Suprapubic skin (tissue), 4 donors: ENCODE measurements at places on chromosomes 1 and 21. TPM values are rescaled to one million over a fixed set of nuclear protein-coding genes. Genes with fewer than 3 reads are reported as not detected.

- peaks cover 63% of the 10 kb centered on the region for H3K36me3 ChIP-seq
- no peaks in the 10 kb centered on the region for H3K4me1 ChIP-seq
- DNase-seq, result peak; percentile 37
- H3K4me3 ChIP-seq, result no peak overlapping the region
- H3K27me3 ChIP-seq, result no peaks in the 10 kb centered on the region
Observed at GRCh38 chr1:226965581-226966440, 25.7 kb downstream of the COQ8A start.

GRCh38 chr1:91827459-91828321 lies 58.3 kb downstream of the TGFBR3 start:
- no peak overlapping the region for H3K4me3 ChIP-seq
- no peak for DNase-seq
- peaks cover 60% of the 10 kb centered on the region for H3K4me1 ChIP-seq

DNA sequence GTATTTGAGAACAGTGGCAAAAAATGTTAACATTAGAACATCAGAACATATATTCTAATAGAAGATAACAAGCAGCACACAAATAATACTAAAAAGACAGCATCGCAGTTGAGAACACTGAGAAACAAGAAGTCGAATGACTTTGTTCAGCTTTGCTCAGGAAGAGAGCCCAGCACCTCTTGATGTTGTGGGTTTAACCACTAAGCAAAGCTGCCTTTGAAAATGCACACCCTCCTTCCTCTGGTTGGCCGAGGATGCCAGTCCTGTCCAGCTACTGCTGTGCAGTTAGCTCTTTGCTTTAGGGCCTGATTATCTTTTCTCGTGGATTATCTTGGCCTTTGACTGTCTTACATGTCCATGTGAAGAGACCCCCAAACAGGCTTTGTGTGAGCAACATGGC lies 60.5 kb downstream of the SPATA46 start:
- DNase-seq, result no peak
- peaks cover 15% of the 10 kb centered on the region for H3K4me1 ChIP-seq
- H3K36me3 ChIP-seq, result no peaks in the 10 kb centered on the region
- H3K27ac ChIP-seq, result no peak overlapping the region

DNA sequence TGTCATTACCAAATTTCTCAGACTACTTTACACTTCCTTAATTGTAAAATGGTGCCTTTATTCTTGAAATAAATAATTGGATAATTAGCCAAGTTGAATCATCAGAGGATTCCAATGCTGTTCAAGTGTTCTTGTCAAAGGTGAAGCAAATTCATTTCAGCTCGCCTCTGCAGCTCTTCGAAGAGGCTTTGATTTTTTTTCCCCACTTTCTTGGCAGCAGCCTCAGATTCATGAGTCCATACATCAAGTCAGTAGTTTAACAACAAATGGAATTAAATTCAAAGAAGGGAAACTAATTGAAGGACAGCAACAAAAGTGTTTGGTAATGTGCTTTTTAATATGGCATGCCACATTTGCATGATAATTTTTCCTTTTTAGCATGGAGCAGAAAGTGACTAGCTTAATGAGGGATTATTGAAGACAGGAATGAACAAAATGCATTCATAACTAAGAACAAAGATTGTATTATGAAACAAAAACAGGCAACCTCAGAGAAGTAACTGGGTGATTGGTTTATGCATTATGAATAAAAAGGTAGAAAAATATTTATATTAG lies 239.0 kb downstream of the USH2A start:
- H3K27me3 ChIP-seq, result no peaks in the 10 kb centered on the region
- H3K27ac ChIP-seq, result no peak overlapping the region
- peaks cover 12% of the 10 kb centered on the region for H3K4me1 ChIP-seq
- no peaks in the 10 kb centered on the region for H3K36me3 ChIP-seq

GRCh38 chr21:31366825-31367224 lies 22.8 kb upstream of the TIAM1 start:
- H3K27ac ChIP-seq, result peak overlapping the region; percentile 46
- peaks cover 20% of the 10 kb centered on the region for H3K4me1 ChIP-seq
- DNase-seq, result no peak
- H3K27me3 ChIP-seq, result no peaks in the 10 kb centered on the region
- H3K4me3 ChIP-seq, result no peak overlapping the region
- no peaks in the 10 kb centered on the region for H3K36me3 ChIP-seq

DNA sequence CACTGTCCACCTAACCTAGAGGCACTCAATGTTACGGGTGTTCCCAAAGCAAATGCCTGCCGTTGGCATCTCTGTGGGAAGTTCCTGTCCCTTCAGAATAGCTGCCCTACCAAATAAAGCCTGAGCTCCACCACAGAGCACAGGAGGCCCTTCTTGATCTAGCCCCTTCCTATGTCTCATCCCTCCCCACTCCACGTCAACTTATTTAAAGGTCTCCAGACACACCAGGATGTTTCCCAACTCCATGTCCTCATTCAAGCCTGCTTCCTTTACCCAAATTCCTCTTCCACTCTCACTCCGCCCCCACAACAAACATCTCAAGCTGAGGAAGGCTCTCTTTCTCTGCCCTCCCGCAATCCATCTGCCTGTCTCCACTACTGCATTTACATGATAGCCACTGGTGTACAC lies 87.7 kb downstream of the TGFBR3 start:
- peaks cover 68% of the 10 kb centered on the region for H3K4me1 ChIP-seq
- no peak overlapping the region for H3K27ac ChIP-seq
- H3K27me3 ChIP-seq, result no peaks in the 10 kb centered on the region
- peaks cover 7% of the 10 kb centered on the region for H3K36me3 ChIP-seq

GRCh38 chr1:87743256-87743655 lies 414.6 kb downstream of the LMO4 start:
- H3K27me3 ChIP-seq, result no peaks in the 10 kb centered on the region
- H3K36me3 ChIP-seq, result no peaks in the 10 kb centered on the region
- H3K4me1 ChIP-seq, result no peaks in the 10 kb centered on the region
- H3K4me3 ChIP-seq, result no peak overlapping the region
- DNase-seq, result no peak

GRCh38 chr1:10943041-10943440 lies 69.4 kb upstream of the TARDBP start:
- peaks cover 23% of the 10 kb centered on the region for H3K4me1 ChIP-seq
- H3K4me3 ChIP-seq, result no peak overlapping the region
- no peaks in the 10 kb centered on the region for H3K36me3 ChIP-seq

- no peak for DNase-seq
- no peaks in the 10 kb centered on the region for H3K4me1 ChIP-seq
- no peak overlapping the region for H3K27ac ChIP-seq
- no peaks in the 10 kb centered on the region for H3K27me3 ChIP-seq
- H3K4me3 ChIP-seq, result no peak overlapping the region
Observed at GRCh38 chr1:91513160-91513559, 12.5 kb downstream of the CDC7 start.

DNA sequence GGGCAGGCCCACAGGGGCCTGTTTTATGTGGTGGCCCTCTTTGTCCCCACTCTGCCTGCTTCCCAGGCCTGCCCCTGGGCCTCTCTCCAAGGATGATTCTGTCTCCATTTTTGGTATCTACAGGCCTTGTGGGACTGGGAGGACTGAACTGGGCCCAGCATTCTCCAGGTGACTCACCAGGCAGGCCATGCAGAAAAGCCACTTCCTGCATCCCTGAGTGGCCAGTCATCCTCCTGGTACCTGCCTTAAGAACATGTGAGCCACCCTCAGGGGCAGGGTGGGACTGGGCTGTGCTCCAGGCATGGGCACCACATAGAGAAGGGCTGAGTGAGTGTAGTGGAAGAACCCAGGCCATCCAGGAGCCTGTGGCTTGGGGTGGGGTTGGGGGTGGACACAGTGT lies 20.0 kb upstream of the BCAR3 start:
- H3K27me3 ChIP-seq, result no peaks in the 10 kb centered on the region
- H3K27ac ChIP-seq, result no peak overlapping the region
- H3K4me3 ChIP-seq, result no peak overlapping the region
- no peak for DNase-seq
- H3K4me1 ChIP-seq, result peaks cover 39% of the 10 kb centered on the region
- H3K36me3 ChIP-seq, result no peaks in the 10 kb centered on the region

DNA sequence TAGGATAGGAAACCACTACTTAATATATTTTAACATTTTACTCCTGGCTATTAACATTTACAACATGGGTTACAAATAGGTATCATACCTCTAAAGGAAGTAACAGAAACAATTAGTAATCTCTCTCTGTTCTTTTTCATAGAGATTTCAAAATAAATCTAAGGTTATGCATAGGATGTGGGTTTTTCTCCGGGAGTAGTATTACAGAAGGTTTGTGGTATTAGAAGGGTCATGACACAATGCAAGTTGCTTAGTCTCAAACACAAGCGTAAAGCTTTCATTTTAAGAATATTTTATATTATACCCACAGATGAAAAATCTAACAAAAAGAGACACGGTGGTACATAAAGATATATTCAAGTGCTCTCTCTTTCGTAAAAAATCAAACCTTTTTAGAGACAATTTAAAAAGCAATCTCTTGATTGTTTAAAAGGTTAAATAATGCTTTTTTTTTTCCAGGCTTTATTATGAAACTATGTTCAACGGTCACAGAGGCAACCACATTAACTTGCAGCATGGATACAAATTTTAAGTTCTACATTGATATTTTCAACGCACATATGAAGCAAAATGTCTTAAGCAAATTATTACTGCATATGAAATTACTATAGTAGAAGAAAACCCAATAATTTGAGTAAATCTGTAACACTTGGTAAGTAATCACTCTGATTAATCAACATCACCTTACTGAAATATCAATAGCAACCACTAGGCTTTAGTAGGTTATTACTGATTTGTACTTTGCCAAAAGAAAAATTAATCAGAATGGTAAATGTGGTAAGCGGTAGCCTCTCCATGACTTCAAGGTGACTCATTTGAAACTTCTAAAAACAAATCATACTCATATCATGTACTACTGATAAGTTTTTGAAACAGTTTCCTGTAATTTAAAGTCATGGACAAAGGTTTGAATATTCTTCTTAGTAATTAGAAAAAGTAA lies 97.4 kb upstream of the GFI1 start:
- H3K27ac ChIP-seq, result no peak overlapping the region
- H3K4me3 ChIP-seq, result no peak overlapping the region
- H3K27me3 ChIP-seq, result no peaks in the 10 kb centered on the region
- DNase-seq, result no peak
- H3K4me1 ChIP-seq, result no peaks in the 10 kb centered on the region
- H3K36me3 ChIP-seq, result peaks cover 14% of the 10 kb centered on the region

DNA sequence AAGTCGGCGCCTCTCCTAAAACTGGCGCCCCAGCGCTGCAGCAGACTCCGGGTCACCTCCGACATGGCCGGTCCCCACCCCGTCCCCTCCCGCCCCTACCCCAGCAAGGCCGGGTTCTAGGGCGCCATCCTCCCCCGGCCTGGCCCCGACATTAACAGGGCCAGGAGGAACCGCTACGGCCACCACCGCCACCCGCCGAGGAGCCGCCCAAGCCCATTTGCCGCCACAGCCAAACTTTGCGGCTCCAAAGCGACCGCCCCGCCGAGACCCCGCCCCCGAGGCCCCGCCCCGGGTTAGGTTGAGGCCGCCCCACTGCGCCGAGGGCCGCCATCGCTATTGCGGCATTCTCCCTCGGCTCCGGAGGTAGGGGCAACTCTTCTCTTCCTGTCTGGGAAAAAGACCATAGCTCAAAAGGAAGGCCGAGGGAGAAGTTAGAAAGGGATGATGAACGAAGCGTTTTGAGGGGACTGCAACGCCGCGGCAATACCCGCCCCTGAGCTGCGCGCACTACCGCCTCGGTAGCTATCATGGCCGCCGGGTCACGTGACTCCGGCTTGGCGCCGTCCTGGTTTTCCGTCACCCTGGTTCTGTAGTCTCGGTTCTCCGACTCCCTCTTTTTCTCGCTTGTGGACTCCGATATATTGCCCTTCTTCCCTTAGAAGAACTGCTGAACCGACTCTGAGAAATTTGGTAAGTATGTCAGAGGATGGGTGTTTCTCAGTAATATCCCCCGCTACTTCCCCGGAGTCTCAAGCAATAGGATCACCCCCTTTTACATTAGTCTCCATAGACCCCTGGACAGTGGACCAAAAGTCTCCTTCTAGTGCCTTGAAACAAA lies at the start of the genes AIDA and BROX:
Gene AIDA, minus strand, starts transcription at position 239 of the 838 bp plus-strand sequence. Its CDS starts 174 bp downstream, at position 65.
Gene BROX, plus strand, starts transcription at position 312 of the 838 bp plus-strand sequence. CDS start 3,136 bp downstream, outside the sequence.
- H3K27me3 ChIP-seq, result no peaks in the 10 kb centered on the region
- H3K36me3 ChIP-seq, result peaks cover 20% of the 10 kb centered on the region
- peaks cover 23% of the 10 kb centered on the region for H3K4me1 ChIP-seq
- peak within 1 kb of the TSS; percentile 94 for H3K27ac ChIP-seq
- peak within 1 kb of the TSS; percentile 87 for H3K4me3 ChIP-seq
- DNase-seq, result peak; percentile 98

DNA sequence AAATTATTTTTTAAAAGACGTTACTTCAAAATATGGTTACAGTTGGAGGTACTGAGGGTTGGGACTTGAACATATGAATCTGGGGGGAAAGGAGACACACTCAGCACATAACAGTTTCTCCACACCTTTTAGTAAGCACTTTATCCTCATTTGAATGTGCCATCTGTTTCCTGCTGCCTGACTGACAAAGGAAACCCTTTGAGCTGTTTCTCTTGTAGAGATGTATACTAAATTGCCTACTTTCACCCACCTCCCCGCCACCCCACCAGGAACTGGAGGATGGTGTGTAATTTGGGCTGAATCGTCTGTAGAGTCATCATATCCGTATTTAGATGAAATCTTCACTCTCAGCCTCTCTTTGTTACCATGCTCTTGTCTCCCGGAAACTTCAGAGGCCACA lies 108.1 kb downstream of the KAZN start:
- no peaks in the 10 kb centered on the region for H3K27me3 ChIP-seq
- no peak overlapping the region for H3K4me3 ChIP-seq
- no peaks in the 10 kb centered on the region for H3K4me1 ChIP-seq
- no peak for DNase-seq
- H3K27ac ChIP-seq, result no peak overlapping the region

GRCh38 chr1:7420470-7421100 lies 350.5 kb upstream of the VAMP3 start:
- no peak overlapping the region for H3K4me3 ChIP-seq
- peak; percentile 15 for DNase-seq
- no peaks in the 10 kb centered on the region for H3K27me3 ChIP-seq
- no peaks in the 10 kb centered on the region for H3K4me1 ChIP-seq

- H3K27me3 ChIP-seq, result no peaks in the 10 kb centered on the region
- H3K4me1 ChIP-seq, result no peaks in the 10 kb centered on the region
- H3K36me3 ChIP-seq, result no peaks in the 10 kb centered on the region
- no peak overlapping the region for H3K4me3 ChIP-seq
- H3K27ac ChIP-seq, result no peak overlapping the region
- DNase-seq, result no peak
Observed at GRCh38 chr1:215824245-215824644, 257.1 kb downstream of the KCTD3 start.

- no peaks in the 10 kb centered on the region for H3K36me3 ChIP-seq
- H3K4me1 ChIP-seq, result no peaks in the 10 kb centered on the region
- no peak overlapping the region for H3K27ac ChIP-seq
- DNase-seq, result no peak
Observed at GRCh38 chr1:7623842-7624241, 147.3 kb upstream of the VAMP3 start.

DNA sequence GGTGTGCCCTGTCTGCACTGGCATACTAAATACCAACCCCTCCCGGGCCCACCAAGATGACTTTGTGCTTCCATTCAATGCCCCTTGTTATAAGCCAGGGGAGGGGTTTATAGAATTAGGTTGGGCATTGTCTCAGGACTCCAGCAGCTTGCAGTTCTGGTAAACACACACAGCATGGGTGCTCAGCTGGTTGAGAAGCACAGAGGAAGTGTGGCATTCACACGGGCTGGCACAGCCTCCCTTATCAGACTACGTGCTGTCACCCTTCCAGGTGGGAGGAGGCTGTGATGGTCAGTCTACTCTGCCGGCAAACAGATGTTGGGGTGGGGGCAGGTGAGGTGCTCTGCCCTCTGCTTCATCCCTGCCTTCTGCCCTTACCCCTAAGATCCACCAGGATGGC lies 15.0 kb upstream of the SLC6A17 start:
- peaks cover 50% of the 10 kb centered on the region for H3K27me3 ChIP-seq
- no peak overlapping the region for H3K4me3 ChIP-seq
- DNase-seq, result no peak

DISC1 gene
- total RNA-seq, result 4.1 TPM

C8A gene
- total RNA-seq, result 1.2 TPM

URB1 gene
- total RNA-seq, result 33.2 TPM

DCST1 gene
- 0.55 TPM for total RNA-seq

LCE1A gene
- 516 TPM for total RNA-seq

NBPF4 gene
- total RNA-seq, result not detected

LCE2C gene
- total RNA-seq, result 66.5 TPM
